Dorsolateral prefrontal cortex (tissue), 122 donors: ENCODE measurements at places on chromosomes 13 and 19. TPM values are rescaled to one million over a fixed set of nuclear protein-coding genes. Genes with fewer than 3 reads are reported as not detected.

- no peak for DNase-seq
Measured at GRCh38 chr13:58495668-58496067, 864.1 kb downstream of the PCDH17 start.

DNA sequence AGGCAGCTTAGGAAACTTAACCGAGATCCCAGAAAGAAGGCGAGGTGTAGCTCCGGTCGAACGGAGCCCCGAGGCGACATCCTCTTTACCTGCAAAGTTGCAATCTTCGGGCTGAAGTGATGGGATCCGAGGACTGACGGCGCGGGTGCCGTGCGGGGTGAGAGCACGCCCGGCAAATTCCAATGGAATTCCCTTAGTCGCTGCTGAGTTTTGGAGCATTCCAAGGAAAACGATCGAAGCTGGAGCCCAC is 141 bp downstream of the TRPC4 start:
- no peak for DNase-seq

- no peak for DNase-seq
Measured at GRCh38 chr19:15986701-15987100, 37.9 kb downstream of the OR10H4 start.

The GPR4 gene
- 5.6 TPM for total RNA-seq

- DNase-seq: no peak
Measured at GRCh38 chr19:5136073-5136855, 167.4 kb downstream of the KDM4B start.

DNA sequence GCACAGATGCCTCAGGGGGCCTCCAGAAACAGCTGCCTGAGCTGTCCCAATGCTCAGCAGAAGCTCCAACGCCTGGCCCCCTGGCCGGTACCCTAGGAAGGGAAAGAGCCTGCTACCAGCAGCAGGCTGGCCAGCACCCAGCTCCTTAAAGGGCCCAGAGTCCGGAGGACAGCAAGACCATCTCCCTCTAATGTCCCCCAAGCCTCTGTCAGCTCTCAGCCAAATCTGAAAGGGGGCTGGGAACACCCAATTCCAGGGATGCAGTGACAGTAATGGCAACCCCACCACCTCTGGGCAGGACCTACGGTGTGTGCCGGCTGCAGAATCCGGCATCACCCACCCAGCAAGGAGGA is 4.2 kb downstream of the PPP6R1 start:
- no peak for DNase-seq

The CELF5 gene
- 76.9 TPM for total RNA-seq

- no peak for DNase-seq
Measured at GRCh38 chr13:49498206-49498605, 2.5 kb downstream of the PHF11 start.

- no peak for DNase-seq
Measured at GRCh38 chr19:50645107-50645506, 4.1 kb upstream of the C19orf81 start.

GRCh38 chr13:40534456-40534855 is 132.0 kb downstream of the FOXO1 start:
- DNase-seq: no peak

The CGB2 gene
- not detected for total RNA-seq

The SLC46A3 gene
- 12.6 TPM for total RNA-seq

- DNase-seq: no peak
Measured at GRCh38 chr13:46359714-46360113, 27.3 kb downstream of the RUBCNL start.

DNA sequence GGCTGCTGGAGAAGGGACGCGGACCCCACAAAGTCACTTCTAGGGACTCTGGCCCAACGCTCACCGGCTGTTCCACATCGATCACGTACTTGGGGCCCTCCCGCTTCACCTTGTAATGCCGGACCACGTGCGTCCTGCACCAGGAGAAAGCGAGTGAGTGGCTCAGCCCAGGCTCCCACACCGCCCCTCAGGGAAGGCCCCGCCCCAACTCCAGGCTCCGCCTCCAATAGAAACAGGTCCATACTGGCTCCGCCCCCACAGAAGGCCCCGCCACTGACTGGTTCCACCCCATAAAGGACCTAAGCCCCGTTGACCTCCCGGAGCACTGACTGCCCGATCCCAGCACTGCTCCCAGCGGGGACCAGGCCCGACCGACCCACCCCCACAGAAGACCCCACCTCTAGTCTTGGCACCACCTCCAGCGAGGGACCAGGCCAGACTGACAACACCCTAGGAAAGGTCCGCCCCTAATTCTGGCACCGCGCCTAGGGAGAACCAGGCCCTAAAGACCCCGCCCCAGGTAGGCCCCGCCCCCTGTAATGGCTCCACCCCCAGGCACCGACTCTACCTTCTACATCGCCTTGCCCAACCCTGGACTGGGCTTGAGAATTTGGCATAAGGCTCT is 11.3 kb downstream of the STAP2 start:
- DNase-seq: peak; percentile 64

The TMEM86B gene
- 6.6 TPM for total RNA-seq

DNA sequence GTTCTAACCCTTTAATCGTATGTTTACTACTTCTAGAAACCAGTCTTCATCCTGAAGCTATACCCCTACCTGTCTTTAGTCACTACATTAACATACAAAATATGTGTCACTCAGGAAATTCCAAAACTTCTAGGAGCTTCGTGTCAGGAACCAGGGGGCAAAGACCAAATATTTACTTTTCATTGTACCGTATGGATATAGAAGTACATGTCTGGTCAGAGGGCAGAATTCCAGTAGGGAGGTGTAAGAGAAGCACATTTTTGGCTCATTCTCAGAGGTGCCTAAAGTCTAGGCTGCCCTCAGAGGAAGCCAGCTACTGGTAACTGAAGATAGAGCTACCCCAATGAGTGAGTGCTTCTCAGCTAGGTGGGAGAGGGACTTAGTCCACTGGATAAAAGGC is 320.7 kb downstream of the DIAPH3 start:
- DNase-seq: no peak

GRCh38 chr13:77185721-77186120 is 141.2 kb downstream of the MYCBP2 start:
- DNase-seq: no peak

The HSPB6 gene
- 15.0 TPM for total RNA-seq

GRCh38 chr13:78341032-78341431 is 262.3 kb downstream of the POU4F1 start:
- DNase-seq: no peak

DNA sequence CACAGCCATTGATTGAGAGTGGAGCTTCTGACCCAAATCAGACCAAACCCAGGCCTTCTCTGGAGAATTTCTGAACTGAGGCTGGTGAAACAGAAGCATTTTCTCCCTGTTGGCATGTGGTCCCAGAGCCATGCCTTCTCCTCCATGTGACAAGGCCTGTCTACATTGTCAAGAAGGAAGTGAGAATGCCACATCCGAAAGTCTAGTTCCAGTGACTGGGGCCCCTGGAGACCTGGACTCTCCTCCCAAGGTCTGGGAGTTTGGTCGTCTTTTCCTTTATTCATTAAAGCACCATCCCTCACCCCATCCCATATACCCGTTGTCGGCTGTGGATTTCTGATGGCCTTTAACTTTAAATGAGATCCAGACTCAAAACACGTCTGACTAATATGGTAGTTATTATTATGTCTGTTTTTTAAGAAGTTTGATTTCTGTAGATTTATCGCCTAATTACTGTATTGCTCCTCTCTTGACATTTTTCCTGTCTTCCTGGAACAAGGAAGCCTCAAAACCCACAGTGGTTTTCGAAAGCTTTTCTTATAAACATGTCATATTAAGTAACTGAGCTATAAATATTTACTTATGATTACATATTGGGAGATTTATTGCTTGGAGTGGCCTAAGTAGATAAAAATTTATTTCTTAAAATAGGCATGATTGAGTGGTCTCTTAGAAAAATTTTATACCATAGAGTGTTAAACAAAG is 128.3 kb upstream of the FRY start:
- no peak for DNase-seq

The ANKRD27 gene
- total RNA-seq: 33.2 TPM

GRCh38 chr13:51974482-51974881 is 36.8 kb downstream of the ATP7B start:
- DNase-seq: no peak
